T-helper 1 cell (primary cell): ENCODE measurements at places on chromosomes 7 and 10.
A peak's percentile ranks its signal among the peaks of the same experiment; 100 is the strongest.

- DNase-seq = no peak
Observed at GRCh38 chr10:24793648-24794379, 70.1 kb upstream of the ARHGAP21 start.

GRCh38 chr7:102024769-102025391, 207.5 kb downstream of the CUX1 start:
- DNase-seq = no peak

DNA sequence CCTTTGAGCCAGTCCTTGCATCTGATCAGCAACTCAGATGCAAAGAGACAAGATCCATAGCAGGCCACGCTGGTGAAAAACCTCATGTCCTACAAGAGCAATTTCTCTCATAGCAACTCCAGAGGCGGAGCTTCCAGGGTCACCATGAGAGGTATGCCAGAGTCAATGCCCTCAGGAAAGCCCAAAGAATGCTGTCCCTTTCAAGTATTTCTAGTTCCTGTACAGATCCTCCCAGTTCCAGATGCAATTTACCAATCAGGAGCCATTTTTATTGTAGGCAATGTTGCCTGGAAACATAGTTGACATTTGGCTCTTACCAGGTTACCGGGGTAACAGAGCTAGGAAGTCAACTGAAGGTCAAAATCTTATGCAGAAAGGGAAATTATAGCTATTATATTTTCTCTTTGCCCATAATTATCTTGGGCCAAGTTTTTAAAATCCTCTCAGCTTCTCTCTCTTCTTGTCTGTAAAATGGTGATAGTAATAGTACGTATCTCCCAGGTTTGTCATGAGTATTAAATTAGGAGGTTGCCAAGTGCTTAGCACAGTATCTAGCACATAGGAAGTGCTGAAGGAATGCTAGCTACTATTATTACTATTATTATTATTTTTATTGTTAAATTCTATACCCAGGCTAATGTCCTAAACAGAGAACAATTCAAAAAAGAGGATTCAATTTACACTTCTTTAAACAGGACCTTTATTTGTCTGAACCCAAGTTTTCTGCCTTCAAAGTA, 46.3 kb upstream of the TM9SF3 start:
- no peak for DNase-seq

- DNase-seq = no peak
Observed at GRCh38 chr7:33886149-33886623, 19.2 kb upstream of the BMPER start.

GRCh38 chr7:129083525-129083924, 28.6 kb upstream of the TNPO3 start:
- DNase-seq = no peak

DNA sequence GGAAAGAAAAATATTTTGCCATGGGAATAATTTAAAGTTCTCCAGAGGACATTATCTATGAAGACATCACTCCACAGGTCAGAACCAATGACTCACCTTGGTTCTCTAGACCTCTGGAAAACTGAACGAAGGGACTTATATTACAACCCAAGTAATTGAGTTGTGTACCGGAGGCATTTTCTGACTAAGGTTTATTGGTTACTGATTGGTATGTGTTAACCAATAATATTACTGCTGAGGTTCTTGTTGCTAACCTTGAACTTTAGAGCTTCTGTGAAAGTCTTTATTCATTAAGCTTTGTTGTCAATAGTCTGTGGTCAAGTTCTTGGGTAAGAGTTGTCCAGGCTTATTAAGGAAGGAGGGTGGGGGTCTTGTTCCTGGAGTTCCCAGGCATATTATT, 78.1 kb upstream of the MTPN start:
- DNase-seq = no peak

DNA sequence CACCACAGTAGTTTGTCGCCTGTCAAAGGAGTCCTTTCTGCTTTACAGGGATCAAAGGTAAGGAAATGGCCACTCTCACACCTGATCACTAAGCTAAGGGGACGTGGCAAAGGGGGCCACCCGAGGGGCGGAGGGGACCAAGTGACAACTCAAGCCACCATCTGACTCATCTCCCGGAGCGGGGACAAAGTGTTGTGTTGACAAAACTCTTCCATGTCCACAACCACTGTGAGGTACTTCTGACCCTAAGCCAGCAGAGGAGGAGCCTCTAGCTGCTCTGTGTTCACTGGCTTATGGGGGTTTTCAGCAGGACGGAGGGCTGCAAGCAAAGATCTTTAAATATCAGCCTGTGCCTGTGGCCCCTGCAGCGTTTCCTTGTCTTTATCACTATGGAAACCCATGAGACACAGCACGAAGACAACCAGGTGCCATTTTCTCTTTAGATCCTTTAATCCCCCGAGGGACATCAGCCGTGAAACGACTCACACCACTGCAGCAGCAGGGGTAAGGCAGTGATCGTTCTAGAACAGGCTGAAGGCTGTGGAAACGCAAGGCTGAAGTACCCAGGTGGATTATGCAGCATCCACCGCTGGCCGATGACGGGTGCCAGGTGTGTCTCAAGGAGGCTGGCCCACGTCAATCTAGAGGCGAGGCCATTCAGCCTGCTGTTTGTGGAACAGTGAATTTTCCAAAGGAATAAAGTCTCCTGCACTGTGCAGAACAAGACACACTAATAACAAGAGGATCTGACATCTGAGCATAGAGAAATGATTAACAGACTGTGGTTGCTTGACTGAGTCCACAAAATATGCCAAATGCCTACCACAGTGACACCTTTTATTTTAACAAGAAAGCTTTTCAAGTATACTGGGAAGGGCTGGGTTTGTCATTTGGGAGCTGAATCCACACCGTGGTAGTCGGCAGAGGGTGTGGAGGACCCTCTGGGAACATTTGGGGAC, 26.6 kb upstream of the DDC start:
- no peak for DNase-seq

- no peak for DNase-seq
Observed at GRCh38 chr10:11810313-11810766, 12.8 kb upstream of the PROSER2 start.

- peak; percentile 79 for DNase-seq
Observed at GRCh38 chr7:2956526-2957368, 86.9 kb downstream of the CARD11 start.

DNA sequence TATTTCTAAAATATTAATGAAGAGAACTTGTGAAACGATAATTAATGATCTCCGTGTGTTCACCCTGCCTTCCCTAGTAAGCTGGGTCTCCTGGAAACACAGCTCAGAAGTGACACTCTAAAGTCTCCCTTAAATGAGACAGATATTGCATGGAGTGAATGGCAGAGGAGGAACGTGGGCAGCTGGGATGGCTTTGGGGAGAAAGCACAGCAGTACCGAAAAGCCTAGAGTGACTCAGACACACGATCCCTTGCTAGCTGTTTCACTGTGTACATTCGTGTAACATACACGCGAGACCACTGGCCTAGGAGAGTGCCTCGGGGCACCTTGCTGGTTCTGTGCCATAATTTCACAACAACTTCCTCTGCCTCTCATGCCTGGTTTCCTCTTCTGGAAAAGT, 199.9 kb upstream of the TCERG1L start:
- no peak for DNase-seq

GRCh38 chr7:147516391-147516790, 1074.2 kb upstream of the C7orf33 start:
- no peak for DNase-seq

DNA sequence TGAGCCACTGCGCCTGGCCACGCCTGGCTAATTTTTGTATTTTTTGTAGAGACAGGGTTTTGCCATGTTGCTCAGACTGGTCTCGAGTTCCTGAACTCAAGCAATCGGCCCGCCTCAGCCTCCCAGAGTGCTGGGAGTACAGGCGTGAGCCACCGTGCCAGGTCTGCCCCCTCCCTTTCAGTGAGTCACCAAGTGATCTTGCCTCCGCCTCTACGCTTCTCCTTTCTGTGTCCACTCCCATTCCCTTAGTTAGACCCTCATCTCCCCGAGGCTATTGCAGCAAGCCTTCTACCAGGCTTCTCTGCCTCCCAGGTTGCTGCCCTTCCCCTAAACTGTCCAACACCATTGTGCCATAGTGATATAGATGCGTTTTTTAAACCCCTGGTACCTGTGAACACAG, 32.9 kb downstream of the CDC123 start:
- DNase-seq = no peak

- DNase-seq = no peak
Observed at GRCh38 chr10:101140950-101141615, 10.0 kb downstream of the TLX1 start.

DNA sequence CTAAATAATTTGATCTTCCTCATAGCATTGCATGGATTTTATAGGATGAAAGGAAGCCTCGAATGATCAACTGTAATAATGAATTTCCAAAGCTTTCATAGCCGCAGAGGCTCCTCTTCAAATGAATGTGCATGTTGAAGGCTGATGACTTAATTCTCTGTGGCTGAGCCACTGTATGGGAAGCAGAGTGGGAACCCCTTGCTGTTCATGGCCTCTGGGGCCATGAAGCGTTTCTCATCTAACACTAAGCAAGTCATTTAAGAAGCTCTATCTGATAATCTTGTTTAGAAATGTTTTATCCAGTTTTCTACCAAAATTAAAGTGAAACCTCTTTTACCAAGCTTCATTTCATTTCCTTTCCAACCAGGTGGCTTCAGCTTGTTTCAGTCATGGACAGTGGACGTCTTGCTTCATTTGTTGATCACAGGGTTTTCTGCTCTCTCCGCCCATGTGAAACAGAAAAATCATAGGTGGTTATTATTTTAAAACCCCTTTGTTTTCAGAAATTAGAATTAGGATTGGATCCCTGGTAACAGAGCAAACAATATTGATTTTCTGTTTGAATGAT, 10.3 kb upstream of the ADARB2 start:
- DNase-seq = no peak

DNA sequence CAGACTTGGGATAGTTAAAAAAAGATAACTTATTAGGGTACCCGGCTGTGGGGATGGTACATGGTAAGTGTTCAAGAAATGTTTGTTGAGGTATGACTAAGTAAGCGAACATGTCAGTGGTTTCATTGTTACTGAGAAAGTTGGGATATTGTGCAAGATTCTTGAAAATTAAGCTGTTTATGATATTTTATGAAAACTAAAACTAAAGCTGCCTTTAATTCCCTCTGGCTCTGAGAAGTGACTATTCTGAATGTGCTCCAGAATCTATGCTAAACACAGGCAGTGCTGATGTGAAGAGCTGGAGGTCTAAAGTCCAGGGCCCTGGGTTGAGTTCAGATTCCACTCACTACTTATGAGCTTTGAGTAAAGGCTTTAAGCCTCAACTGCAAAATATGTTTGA, 72.9 kb downstream of the AOAH start:
- peak; percentile 26 for DNase-seq

DNA sequence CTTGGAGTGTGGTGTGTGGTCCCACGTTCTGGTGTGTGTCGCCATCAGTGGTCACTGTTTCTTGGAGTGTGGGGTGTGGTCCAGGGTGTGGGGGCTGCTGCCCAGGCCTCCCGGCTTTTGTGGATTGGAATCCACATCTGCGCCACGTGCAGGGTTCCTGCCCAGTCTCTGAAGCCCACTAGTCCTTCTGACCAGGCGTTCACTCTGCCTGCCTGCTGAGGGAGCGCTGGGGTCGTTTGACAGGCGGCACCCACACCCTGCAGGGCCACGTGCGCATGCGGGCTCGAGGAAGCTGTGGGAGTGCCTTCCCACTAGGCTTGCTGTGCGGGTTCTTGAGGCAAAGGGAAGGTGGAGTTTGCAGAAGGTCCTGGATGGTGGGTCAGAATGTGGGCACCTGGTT, 51.4 kb downstream of the INPP5A start:
- no peak for DNase-seq

DNA sequence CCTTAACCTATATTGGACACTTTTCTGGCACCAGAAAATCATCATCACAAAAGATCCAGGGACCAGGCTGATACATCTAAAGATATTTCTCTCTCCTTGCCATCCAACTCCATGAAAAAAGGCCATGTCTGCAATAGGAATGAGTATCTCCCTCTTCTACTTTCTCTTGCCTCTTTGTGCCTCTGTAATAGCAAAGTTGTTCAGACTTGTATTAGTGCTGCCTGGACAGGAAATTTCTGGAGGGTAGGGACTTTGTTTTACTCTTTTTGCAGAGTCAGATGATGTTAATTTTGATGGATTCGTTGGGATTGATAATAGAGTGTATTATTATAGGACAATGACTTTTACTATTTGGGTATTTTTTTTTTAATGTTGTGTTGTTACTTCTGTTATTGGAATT, 376.3 kb downstream of the INHBA start:
- DNase-seq = no peak

DNA sequence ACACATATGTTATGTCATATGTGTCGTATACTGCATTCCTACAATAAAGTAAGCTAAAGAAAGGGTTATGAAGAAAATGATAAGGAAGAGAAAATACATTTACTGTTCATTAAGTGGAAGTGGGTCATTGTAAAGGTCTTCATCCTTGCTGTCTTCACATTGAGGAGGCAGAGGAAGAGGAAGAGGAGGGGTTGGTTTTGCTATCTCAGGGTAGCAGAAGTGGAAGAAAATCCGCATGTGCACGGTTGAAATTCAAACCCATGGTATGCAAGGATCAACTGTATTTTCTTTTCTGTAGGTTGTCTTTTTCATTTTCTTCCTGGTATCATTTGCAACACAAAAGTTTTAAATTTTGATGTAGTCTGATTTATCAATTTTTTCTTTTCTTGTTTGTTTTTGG, 6.3 kb downstream of the PLEKHA8 start:
- DNase-seq = no peak

DNA sequence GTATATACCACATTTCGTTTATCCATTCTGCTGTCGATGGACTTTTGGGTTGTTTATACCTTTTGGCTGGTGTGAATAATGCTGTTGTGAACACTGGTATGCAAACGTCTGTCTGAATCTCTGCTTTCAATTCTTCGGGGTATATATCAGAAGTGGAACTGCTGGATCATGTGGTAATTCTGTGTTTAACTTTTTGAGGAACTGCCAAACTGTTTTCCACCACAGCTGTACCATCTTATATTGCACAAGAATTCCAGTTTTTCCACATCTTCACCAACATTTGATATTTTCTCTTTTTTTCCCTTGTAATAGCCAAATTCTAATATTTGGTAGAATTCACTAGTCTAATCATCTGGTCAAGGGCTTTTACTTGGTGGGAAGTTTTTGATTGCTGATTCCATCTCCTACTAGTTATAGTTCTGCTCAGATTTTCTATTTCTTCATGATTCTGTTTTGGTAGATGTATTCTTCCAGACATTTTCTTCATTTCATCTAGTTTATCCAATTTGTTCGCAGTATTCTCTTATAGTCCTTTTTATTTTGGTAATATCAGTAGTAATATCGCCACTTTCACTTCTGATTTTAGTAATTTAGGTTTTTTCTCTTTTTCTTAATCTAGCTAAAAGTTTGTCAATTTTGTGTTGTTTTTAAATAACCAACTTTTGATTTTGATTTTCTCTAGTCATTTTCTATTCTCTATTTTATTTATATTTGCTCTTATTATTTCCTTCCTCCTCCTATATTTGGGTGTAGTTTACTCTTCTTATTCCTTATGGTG, 271.2 kb downstream of the ZEB1 start:
- no peak for DNase-seq
